ENCODE measurements at places on chromosomes 3 and 15. TPM values are rescaled to one million over a fixed set of nuclear protein-coding genes. Genes with fewer than 3 reads are reported as not detected.

The MUC20 gene
- total RNA-seq, result 117 TPM

The LRRC34 gene
- total RNA-seq, result not detected

The ALDH1L1 gene
- 24.2 TPM for total RNA-seq

GRCh38 chr3:14786369-14786768, 32.4 kb upstream of the FGD5 start:
- no peak for DNase-seq

DNA sequence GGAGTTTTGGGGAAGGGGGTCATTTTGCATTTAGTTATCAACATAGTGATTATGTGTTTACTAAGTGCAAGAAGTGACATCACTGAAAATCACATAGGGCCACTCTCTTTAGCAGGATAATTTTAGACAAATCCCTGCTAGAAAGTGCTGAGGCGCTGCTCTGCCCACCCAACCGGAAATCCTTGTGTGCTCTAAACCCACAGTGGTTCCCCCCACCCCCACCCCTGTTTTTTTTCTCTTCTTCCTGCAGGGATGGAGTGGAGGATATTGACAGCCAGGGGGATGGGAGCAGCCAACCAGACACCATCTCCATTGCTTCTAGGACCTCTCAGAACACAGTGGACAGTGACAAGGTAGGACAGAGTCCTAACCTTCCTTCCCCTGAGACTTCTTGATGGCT, 234.2 kb upstream of the UMPS start:
- no peak for DNase-seq

All from transverse colon (tissue), 4 donors.